Stimulated activated CD4-positive, alpha-beta T cell treated with anti-CD3 and anti-CD28 coated beads, Interleukin-1b, Interleukin-23, amount 100 ng/mL, for 24 hours (primary cell): ENCODE measurements at places on chromosomes 13 and 19.

- no peak for DNase-seq
These were observed 46.8 kb downstream of the MTUS2 start for GRCh38 chr13:28866932-28867331.

DNA sequence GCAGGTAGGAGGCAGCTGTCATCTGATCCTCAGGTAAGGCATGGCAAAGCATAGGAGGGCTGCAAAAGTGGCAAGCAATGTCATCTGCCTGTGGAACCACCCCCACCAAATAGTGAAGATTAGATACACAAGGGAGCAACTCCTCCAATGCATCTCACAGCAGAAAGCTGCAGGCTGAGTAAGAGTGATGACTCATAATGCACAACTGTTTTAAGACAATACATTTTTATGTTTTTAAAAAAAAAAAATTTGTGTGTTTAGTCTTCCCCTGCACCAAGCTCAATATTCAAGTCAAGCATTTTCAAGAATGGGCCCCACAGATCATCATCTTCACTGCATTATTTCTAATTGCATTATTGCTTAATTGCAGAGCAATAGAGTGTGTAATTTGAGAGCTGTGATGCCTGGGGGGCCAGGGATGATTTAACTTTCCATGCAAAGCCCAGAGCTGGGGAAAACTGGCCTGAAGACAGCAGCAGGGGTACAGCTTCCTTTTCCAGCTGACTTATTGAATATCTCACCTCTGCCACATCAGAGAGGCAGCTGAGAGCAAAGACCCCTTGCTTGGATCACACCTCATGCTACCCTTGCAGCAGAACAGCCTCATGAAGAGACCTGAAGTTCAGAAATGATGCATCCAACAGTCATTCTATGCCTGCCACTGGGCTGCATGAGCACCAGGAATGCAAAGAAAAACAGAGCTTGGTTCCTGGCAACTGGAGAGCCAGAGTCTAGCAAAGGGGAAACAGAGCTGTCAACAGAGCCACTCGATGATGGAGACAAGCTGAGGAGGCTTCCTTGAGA, 22.7 kb upstream of the POP4 start:
- DNase-seq = no peak

DNA sequence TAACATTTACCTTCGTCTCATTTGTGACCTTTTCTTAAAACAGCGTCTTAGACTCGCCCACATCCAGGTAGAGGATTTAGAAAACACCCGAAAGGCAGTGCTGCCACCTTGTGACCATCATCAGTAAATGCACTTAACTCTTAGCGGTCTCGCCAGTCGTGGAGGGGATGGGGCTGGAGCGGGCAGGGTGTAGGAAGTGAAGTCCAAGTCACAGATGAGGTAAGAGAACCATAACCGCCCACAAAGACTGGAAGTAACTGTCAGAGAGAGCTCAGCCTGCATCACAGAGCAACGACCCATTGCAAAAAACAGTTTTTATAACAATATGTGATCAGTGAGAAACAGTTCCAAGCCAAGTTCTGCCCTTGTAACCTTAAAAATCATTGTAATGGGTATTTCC, 10.7 kb upstream of the CEACAM3 start:
- peak; percentile 51 for DNase-seq

DNA sequence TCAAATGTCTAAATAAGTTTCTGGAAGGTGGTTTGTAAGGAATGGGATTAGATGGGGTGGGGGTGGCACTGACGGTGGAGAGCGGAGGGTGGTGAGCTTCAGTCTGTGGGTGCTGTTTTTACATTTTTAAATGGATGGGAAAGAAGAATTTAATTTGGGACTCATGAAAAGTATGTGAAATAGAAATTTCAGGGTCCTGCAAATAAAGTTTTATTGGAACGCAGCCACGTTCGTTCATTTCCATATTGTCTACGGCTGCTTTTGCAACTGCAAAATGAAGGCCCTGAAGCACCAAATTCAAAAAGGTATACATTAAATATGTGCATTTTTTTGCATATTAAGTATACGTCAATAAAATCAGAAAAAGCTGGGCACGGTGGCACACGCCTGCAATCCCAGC, 9.9 kb downstream of the KANK2 start:
- DNase-seq = no peak

DNA sequence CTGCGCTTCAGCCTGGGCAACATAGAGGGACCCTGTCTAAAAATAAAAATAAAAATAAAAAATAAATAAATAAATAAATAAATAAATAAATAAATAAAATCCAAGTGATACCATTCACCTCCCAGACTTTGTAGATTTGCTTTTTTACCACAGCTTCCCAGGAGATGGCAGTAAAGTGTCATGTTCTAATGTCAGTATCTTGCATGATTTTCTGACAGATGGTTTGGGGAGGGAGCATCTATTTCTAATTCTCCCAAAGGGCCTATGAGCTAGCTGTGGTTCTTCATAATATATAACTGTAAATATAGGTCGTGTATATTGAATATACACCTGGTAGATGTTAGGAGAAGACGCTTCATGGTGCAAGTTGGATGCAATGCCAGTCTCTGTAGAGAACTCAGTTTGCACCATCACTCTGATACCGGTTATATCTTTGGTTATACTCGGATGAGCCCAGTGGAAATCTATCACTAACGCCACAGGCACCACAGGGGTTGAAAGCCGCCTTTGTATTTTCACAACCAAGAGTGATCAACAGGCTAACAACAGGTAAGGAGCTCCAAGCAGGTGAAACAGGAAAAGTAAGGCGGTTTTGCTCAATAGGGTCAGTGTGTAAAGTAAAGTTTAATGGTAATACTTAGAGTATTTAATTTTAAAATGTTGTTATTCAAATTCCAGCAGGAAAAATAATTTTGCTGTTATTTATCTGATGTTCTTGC, 13.9 kb downstream of the APLP1 start:
- no peak for DNase-seq
